ENCODE measurements at places on chromosomes 1 and 21.
A peak's percentile ranks its signal among the peaks of the same experiment; 100 is the strongest.

DNA sequence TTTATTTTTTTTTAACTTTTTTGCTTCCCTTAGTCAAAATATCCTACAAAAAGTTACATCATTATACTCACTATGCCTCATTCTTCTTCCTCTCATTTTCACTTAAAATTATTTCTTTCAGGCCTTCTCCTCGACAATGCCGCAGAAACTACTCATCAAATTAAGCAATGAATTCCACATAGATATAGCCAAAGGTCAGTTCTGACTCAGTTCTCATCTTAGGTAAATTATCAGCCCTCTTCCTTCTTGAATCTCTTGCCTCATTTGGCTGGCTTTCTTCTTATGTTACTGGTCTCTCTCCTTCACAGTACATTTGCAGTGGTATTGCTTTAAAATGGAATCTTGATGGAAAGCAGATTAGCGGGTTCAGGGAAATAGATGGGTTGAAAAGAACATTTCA, 260.7 kb upstream of the BRINP3 start:
- DNase-seq = no peak

- DNase-seq = peak; percentile 74
Observed at GRCh38 chr1:60969971-60970509, 112.3 kb upstream of the NFIA start.

DNA sequence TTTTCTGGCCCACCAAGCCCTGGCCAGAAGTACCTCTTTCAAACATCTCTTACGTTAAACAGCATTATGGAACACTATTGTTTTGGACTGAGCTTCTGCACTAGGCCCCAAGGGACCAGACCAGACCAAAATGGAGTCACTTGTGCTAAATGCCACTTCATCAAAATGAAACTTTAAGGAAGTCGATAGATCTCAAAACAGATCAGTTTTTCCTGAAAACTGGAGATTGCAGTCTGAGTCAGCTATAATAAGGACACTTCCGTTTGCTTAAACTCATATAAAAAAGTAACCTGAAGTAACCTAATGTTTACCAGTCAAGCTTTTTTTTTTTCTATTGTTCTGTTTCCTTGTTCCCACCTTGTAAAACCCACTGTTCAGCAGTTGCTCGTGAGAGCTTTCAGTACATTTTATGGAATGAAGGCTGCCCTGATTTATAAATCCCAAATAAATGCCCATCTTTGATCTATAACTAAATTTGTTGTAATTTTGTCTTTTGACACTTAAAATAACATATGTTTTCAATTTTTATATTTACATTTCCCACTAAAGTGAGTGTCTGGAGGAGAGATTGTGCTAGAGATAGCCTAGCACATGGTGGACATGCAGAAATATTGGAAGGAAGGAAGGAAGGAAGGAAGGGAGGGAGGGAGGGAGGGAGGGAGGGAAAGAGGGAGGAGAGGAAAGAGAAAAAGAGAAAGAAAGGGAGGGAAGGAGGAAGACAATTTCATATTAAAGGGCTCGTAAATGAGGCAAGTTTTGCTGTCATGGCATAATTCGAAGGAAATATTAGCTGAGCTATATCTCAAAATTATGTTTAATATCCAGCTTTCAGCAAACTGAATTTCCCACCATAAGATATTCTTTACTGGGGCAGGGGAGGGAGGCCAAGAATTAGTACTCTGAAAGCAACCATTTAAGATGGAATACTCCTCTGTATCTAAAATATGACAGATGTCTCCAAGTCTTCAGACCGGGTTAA, 77.0 kb upstream of the CXADR start:
- DNase-seq = no peak

DNA sequence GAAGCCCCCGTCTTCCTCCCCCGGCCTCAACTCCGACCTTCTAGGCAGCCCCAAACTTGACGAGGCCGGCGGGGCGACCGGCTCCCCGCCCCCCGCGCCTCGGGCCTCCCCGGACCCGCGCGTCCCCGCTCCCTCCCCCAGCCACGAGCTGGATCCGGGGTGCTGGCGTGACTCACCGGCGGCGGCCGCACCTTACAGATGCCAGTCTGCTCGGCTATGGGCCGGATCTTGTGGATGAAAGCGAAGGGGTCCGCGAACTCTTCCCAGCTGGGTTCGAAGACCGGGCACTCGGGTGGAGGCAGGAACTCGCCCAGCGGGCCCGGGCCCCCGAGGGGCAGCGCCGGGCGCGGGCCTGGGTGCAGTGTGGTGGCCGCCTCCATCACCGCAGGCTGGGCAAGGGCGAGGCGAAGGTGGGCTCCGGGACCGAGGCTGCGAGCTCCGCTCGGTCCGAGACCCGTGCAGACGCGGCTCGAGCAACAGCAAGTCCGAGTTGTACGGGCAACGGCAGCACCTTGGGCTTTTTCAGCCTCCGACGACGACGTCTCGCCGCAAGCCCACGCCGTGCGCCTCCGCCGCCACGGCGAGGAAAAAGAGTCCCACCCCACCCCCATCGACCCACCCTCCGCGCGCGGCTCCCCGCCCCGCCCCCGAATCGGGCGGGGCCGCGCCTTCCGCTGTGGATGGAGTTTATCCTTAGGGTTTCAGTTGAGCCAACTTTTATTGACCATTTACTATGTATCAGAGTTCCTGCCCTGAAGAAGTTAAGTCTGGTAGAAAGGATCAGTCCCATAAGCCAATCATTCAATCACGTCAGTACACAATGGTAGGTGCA, at the start of gene KDM5B:
KDM5B (minus strand) TSS at position 496 of the 832 bp plus-strand sequence; CDS start at position 380, 116 bp downstream.
- DNase-seq = peak; percentile 43

DNA sequence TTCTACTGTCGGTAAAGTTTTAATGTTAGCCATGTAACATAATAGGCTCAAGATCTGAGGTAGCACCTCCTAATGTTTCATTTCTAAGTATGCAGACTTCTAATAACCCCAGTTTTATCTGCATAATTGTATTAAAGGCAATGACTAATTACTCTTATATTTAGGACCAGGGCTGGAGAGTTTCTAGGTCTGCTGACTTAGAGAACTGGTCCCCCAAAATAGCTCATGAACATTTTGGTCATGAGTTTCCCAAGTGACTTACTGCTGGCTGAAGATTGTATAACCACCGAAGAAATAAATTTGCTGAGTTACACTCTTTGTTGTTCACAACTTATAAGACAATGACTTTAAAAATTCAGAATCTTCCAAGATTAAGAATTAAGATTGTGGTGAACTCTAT, 197.8 kb upstream of the TNR start:
- no peak for DNase-seq

GRCh38 chr1:92994105-92994712, 32.9 kb upstream of the DIPK1A start:
- peak; percentile 91 for DNase-seq

DNA sequence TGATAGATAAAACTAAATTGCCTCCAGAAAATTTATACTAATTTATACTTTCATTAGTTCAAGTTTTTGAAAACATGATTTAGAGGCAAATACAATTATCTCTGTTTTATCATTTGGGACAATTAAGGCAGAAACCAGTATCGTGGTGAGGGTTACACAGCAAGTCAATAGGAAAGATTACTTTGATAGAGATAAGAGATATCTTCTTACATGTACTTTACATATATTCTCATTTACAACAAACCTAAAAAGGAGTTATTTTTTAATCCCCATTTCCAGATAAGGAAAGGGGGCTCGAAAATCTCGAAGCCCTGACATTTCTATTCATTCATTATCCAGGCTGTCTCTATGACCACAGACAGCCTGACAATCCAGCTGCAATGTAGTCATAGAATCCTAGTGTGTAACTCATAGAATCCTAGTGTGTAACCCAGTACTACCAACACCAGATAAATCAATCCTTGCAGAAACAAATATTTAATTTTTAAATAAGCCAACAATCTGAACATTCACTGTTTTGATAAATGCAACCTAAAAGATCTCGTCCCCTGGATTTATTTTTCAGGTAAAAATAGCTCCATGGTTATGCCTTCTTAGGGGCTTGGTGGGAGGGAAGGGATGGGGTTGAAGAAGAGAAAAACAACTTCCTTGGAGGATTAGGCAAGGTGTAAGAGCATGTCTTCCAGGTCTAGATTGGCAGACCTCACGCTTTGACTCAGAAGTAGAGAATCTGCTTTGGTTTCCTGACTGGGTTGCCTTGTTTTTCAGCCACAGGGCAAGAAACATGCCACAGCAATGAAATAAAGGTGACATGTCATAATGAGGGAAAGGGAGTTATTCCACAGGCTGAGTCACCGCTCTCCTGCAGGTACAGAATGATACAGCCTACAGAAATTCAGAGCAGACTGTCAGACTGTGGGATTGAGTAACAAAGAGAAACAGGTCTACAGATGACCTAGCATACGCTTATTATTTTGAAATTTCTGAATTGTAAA, 45.6 kb downstream of the IRF2BP2 start:
- no peak for DNase-seq

GRCh38 chr1:50605186-50605875, 182.1 kb upstream of the DMRTA2 start:
- DNase-seq = peak; percentile 31

- no peak for DNase-seq
Observed at GRCh38 chr1:176568185-176568584, 105.2 kb downstream of the PAPPA2 start.

DNA sequence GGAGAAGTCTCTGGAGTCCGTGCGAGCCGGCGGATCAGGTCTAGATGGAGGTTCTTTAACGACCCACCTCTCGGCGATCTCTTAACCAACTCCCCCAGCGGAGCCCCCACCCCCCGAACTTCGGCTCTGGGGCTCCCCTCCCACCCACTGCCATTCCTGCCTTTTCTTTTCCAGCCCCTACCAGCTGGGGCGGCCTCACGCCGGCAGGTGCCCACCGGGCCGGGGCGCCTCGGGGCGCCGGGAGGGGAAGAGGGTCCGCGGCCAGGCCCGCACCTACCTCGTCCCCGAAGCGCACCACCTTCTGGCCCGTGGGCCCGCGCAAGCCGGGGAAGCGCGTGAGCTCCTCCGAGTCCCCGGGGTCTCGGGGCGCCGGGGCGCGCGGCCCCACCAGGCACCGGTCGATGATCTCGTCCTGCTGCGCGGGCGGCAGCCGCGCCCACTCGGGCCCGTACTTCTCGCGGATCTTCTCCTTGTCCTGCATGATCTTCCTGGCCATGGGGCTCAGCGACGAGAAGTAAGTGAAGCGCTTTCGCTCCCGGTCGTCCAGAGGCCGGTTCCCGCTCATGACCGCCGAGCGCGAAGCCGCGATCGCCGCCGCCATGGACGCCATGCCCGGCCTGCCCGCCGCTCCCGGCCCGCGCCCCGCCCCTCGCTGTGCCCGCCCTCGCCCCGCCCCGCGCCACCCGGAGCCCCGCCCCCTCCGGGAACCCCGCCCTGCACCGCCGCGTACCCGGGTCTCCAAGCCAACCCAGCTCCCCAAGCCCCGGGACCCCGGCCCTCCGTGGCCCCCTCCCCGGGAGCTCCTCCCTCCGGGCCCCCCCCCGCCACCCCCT, at the start of gene C1orf198:
C1orf198 (minus strand) TSS at position 619 of the 833 bp plus-strand sequence; CDS start at position 610, 9 bp downstream.
- peak; percentile 78 for DNase-seq

DNA sequence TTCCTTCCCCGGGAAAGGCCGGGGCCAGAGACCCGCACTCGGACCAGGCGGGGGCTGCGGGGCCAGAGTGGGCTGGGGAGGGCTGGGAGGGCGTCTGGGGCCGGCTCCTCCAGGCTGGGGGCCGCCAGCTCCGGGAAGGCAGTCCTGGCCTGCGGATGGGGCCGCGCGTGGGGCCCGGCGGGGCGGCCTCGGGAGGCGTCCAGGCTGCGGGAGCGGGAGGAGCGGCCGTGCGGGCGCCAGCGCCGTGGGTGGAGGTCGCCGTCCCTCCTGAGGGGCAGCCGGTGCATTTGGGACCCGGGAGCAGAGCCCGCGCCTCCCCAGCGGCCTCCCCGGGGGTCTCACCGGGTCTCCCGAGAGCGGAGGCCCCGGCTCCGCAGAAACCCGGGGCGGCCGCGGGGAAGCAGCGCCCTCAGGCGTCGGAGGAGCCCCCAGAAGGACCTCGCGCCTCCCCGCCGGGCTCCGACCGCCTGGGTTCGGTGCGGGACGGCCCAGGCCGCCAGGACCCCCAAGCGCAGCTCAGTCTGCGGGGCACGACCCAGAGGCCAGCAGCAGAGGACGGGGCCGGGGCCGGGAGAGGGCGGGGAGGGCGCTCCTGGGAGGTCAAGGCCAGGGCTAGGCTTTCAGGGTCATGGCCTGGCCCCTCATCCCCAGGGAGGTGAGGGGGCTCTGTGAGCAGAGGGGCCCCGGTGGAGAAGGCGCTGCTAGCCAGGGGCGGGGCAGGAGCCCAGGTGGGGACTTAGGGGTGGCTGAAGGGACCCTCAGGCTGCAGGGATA, 7.2 kb upstream of the SLX9 start:
- DNase-seq = no peak

GRCh38 chr1:40665335-40666171, at the start of gene RIMS3:
TSS of gene RIMS3 (minus strand) at chr1:40665682. CDS start at chr1:40641925, 23,757 bp downstream.
- DNase-seq = peak; percentile 55

DNA sequence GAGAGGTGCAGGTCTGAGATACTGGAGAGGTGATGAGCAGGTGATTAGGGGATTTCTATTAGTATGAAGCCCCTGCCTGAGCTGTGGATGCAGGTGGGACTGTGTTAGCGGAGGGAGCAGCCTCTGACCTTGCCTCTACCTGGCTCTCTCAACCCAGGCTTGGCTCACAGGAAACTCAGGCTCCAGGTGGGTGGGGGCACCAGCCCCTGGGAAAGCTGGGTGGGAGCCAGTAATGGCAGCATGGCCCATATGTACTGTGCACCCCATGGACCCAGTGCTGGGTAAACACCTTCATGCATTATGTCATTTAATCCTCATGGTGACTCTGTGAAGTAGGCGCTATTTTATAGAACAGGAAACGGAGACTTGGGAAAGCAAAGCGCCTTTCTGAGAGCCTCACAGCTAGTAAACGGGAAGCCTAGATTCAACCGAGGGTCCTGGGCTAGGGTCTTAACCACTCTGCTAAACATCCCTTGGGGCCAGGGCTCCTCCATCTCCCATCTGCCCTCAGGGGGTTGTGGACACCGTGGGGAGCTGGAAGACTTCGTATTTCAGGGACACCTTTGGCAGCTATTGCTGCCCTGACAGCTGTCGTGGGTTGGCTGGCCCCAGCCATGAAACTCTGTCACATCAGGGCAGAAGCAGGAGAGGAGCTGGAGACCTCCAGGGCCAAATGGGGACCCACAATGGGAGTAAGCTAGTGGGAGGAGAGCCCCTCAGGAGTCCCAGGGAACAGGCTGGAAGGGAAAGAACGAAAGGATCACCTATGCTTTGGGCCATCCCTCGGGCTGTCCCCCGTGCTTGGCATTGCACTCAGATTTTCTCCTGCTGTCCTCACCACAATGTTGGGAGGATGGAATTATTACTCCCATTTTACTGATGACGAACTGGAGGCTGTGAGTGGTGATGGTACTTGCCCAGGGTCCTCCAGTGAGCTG, 59.6 kb upstream of the CSF3R start:
- DNase-seq = no peak

DNA sequence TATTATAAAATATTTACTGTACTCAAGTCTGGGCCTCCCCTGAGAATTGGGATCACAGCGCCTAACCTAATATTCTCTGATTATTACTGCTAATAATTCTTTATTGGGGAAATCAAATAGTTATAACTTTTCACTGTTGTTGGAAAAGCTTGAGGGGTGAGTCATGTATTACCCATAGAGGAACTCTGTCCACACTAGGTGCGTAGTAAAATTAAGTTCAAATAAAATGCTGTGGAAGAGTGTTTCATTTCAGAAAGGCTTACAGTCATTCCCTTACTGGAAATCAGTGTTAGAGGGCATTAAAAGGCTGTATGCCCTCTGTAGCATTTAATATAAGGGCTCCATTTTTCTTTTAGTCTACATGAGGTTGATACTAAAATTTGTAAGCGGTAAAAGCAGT, 135.0 kb upstream of the NFIA start:
- DNase-seq = no peak

GRCh38 chr1:203668401-203668800, 41.8 kb downstream of the ATP2B4 start:
- DNase-seq = no peak
